ENCODE measurements at places on chromosomes 4 and X.

DNA sequence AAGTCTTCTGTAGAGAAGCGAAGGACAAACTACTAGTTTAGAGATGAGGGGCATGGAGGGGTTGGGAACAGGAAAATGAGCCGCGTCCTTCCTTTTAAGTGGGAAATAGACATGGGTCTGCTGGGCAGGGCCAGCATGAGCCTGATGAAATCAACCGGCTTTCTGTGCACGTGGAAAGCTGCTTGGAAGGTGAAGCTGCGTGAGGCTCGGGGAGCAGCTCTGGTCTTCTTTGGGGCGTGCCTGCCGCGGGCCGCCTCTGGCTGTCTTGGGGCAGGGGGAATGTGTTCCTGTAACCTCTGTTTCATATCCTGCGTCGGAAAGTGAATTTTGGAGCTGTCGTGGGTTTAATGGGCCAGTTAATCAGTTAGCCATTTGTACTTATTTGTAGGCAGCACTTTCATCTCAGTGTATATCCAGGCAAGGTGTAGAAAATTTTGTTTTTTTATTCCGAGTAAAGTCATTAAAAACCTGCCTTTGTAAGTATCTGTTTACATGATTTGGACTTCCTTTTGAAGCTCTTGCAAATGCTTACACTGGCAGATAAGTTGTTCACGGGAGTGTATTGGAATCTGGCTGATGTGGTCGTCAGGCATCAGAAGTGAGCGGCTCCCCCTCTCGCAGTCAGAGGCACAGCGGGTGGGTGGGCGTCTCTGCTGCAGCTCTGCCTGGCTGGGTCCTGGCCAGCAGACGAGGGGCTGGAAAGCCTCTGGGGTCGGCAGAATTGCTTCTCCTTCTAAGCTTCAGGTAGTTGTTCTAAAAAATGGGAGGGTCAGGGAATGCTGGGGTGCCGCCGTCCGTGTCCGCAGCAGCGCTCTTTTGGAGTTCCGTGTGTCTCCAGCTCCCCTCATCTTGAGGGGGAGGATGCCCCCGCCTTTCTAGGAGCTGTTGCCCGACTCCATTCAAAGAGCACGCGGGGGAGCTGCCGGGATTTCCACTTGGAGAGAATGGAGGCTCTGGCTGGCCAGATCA is 70.5 kb upstream of the HGFAC start:
- no peak for DNase-seq

- DNase-seq = no peak
These were observed 12.2 kb downstream of the GK2 start for GRCh38 chr4:79395841-79396240.

DNA sequence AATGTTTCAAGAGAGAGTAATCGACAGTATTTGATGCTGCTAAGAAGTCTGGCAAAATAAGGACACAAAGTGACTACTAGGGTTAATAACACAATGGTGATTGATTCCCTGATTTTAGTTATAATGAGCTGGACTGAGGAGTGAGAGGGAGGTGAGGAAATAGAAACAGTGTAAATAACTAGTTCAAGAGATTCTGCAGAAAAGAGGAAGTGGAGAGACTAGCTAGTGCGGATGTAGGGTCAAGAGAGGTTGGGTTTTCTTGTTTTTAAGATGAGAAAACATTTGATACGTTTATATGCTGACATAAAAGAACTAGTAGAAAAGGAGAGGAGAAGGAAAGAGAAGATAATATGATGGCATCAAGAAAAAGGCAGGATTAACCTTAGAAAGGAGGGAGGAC is 12.2 kb upstream of the TRPC5 start:
- DNase-seq = no peak

DNA sequence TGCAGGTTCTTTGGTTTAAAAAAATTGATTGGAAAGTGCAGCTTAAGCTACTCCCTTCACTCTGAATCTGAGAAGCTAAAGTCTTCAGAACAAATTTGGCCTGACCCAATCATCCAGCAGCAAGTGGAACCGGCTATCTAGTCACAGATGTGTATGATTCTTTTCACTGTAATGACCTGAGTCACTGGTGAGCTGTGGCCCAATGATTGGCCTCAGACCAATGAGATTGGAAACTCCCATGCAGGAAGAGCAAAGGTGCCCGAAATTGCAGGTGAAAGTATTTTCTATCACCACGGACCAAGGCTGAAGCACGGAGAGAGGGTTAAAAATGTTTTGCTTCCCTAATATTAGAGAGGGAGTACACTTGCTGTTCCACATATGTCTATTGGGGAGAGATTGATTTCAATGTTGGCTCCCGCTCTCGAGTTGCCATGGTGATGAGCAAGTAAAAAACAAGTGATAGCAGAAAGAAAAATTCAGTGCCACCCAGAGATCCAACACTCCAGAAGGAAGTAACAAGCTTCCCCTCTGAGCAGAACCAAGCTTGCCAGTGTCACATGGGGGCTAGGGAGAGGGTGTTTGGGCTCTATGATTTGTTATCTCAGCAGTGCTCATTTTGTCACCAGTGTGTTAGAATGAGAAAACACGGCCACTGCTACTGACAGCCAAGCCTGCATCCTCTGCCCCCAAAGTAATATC is 11.2 kb downstream of the RIPPLY1 start:
- DNase-seq = no peak

DNA sequence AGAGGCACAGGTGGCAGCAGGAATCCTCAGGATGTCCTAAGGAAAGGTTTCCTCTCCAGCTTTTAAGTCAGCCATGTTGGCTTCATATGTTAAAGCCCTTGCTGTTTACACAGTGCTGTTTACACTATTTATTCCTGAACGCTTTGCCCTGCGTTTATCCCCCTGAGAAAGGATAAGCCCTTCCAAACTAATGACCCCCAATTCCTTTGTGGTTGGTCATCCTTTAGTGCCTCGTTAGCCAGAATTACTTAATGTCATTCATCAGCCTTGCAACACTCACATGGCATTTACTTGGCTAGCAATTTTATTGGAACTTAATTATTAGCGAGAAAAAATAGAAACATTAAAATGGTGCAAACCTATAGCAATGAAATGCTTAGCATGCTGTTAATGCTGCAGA is 23.8 kb downstream of the VCX2 start:
- no peak for DNase-seq

DNA sequence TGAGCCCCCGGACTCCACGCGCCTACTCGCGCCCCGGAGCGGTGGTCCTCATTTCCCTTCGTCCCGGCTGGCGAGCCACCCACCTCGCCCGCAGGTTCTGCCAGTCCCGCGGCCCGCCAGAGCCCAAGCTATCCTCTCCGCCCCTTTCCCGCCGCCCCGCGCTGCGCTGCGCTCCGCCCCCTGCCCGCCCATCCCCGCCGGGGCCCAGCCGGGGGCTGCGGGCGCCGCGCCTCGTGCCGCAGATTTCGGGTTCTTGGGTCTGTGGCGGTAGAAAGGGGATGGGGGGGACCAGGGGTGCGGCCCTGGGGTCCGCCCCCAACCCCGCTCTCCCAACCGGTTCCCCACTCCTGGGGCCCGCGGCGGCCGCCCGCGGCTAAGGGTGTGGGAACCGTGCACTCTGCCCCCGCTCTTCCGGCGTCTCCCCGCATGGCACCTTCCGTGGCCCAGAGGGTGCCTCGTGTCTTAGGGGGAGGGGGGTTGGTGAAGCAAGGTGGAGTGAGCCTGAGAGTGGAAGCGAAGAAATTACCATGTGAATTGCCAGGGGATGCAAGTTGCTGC is 650.8 kb upstream of the DIPK2B start:
- peak; percentile 54 for DNase-seq

DNA sequence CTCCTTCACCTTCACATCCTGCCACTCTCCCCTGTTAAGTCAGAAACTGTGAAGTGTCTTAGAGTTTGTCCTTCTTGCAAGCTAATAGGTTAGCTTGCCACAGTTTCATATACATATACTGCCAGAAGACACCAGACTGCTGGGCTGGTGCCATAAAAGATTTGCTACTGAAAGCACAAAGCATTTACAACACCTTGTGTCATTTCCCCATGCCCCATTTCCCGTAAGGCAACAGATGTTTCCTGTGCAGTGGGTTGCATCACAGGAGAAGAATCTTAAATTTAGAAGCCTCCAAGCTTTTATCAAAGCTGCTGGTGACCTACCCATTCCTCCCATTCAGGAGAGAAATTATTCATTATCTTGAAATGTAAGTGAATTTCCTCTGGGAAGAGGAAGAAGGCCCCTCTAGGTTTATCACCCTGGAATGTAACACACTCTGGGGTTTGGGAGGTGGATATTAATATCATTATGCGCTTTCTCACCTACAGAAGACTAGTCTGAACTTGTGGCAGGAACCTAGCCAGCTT is 34.5 kb upstream of the RAB33B start:
- DNase-seq = peak; percentile 9

DNA sequence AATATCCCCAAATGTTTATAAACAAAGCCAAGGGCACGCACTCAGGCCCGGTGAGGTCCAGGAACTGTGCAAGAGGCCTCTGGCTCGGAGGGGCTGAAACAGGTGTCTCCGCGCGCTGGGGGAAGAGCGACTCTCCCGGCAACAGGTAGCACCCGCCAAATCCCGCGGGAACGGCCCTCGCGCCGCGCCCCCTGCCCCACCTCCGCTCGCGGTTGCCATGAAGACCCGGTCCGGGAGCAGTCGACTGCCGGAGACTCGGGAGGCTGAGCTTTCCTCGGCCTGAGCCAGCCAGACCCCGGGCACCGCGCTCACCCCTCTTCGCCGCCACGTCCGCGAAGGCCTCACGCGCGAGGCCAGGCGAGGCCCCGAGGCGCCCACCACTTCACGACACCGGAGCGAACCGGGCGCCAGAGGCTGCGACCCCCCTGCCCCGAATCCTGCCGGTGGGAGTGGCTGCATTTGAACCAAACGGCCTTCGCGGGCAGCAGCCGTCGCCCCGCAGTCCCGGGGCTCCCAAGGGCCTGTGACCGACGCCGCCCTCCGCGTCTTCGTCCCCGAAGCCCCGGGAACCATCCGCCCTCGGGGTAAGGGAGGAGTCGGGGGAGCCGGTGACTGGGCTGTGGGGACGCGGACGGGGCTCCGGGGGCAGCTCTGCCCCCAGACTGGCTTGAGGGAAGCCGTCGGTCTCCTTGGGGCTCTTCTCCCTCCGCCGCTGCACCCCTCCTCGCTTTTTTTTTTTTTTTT is at the start of gene NSUN7:
Gene NSUN7 (plus strand): TSS at position 239 of the 744 bp plus-strand sequence. CDS start 739 bp downstream, outside the sequence.
- DNase-seq = peak; percentile 70

GRCh38 chrX:3609810-3610209 is 103.6 kb downstream of the PRKX start:
- DNase-seq = no peak

DNA sequence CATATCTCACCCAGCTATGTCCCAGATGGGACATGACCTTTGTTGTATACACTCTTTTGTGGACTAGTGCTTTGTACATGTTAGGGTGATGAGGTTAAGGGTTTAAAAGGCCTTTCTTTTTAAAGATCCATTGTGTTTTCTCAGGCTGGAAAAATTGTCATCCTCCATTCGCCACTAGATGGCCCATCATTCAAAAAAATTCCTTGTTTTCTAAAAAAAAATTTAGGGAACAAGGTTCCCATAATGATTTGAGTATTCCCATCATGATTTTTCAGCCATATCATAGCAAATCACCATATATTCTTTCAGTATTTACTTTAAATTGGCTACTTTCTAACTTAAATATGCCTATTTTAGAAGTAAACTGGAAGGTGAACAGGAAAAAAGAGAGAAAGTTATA is 91.9 kb upstream of the TMEM164 start:
- peak; percentile 0 for DNase-seq

DNA sequence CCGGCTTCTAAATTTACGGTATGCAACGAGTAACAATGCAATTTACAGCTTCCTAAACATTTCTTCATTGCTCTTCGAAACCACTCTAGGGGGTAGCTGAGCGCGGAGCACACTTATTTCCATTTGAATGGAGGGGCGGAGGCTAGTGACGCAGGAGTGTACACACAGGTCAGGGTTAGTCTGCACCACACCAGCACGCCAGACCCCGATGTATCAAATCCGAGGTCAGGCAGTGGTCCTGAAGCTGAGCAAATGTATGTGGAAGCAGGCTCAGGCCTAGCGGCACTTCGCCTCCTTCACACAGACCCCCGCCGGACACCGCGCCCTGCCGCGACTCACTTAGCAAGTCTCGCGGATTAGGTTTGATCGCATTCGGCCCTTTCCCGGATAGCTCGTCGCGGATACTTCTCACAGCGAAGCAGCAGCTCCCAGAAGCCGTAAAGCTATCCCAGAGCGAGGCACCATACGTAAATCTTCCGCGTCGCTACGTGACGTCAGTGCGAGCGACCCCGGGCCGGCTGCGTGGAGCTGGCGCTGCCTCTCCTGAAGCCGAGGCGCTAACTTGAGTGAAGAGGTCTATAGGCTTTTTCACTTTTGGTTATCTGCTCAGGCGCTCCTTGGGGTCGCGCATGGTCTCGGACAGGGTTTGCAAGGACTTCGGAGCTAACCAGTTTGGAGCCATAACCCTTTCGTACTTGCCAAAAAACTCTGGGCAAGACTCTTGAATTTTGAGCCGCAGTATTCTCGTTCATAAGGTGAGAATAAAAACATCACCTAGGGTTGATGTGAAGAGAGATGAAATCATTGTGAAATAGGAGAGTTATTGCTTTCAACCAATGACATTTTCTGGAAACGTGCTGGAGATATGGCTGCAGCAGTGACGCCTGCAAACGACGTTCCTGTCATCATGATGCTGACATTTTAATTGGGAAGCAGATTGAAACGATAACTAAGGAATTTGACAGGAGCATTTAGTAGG is at the start of gene AASDH:
Gene AASDH (minus strand): TSS at position 469 of the 979 bp plus-strand sequence. CDS start 3,192 bp downstream, outside the sequence.
- DNase-seq = peak; percentile 85

GRCh38 chr4:188300385-188300784 is 161.1 kb downstream of the TRIML1 start:
- DNase-seq = no peak

GRCh38 chr4:182268966-182269365 is 25.8 kb downstream of the TENM3 start:
- no peak for DNase-seq

DNA sequence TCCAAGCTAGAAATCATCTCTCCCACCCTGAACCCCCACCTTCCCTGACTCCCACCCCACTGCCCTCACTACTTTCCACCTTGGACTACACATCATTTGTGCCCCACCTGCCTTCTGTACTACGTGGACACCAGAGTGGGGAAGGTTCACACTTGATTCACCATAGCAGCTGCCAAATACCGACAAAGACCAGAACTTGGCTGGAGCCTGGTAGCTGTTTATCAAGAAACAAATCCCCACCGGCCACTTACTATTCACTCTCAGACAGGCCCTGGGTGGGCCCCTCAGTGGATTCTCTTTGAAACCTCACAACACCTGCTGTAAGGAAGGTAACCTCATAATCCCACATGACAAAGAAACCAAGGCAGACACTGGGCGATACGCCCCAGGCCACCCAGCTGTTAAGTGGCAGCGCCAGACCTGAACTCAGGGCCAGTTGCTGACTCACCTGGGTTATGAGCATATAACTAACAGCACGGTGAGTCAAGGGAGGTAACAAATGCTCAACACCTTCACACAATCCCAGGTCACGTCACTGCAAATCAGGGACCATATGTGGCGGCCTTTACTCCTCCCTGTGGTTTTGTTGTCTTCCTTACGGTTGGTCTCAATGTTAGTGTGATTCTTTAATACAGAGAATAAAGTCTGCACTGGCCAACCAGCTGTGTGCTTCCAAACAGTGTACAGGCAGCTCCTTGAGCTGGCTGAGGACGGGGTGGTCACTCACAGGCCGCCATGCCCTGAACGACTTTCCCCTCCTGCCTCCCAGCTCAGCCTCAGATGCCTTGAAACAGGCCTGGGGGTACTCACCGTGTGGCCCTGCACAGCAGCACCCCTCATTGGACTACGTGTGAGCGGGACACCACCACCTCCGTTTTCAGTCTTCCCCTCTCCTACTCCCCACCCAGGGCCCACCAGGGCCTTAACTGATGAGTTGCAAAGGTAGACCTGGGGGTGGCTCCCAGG is 7.5 kb downstream of the WDR1 start:
- no peak for DNase-seq

- DNase-seq = no peak
These were observed 341.3 kb upstream of the KLF3 start for GRCh38 chr4:38322714-38323113.

- DNase-seq = no peak
These were observed 716 bp downstream of the FHIP1A start for GRCh38 chr4:151409470-151410313.
